ENCODE measurements at places on chromosomes 5 and 9.

DNA sequence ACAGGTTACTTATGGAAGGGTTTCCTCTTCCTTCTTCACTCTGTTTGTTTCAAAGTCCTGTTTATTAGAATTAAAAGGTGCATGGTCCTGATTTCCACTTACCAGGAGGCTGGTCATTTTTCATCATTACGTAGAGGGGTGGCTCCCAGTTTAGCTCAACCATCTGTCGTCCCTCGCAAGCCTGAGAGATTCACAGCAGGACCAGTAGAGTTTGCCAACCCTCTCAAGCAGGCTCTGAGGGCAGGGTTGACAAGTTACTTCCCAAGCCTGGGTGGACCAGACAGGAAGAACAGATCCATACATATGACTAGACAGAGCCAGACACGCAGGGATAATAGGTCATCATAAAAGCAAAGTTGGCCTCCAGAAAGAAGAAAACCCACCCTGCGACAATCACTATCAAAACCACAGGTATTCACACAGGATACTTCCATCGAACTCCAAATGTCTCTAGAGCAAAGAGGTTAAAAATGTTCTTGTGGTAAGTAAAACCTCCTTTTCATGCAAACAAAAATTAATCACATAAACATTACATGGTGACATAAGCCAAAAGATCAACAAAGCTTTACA lies 151.9 kb downstream of the ELAVL2 start:
- no peak for DNase-seq

DNA sequence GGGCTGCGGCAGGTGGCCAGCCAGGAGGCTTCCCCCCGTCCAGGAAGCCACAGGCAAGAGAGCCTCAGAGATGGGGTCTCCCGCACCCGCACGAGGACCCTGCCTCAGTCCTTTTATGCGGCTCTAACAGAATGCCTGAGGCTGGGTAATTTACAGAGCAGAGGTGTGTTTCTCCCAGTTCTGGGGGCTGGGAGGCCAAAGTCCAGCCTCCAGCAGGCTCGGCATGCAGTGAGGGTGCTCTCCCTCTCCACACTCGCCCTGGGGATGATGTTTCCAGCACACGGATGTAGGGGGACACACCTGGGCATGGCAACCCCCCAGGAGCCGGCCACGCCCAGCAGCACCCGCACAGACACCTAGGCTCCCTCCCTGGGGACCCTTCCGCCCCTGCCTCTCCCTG lies 95.4 kb upstream of the PPP1R26 start:
- no peak for DNase-seq

DNA sequence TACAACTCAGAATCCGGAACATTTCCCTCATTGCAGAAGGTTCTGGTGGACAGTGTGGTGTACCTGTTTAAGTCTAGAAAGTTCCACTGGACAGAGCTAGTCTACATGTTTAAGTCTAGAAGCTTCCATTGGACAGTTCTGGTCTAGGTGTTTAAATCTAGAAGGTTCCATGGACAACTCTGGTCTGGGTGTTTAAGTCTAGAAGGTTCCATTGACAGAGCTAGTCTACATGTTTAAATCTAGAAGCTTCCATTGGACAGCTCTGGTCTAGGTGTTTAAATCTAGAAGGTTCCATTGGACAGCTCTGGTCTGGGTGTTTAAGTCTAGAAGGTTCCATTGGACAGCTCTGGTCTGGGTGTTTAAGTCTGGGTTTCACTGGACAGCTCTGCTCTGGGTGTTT lies 25.0 kb downstream of the CCDC187 start:
- no peak for DNase-seq

DNA sequence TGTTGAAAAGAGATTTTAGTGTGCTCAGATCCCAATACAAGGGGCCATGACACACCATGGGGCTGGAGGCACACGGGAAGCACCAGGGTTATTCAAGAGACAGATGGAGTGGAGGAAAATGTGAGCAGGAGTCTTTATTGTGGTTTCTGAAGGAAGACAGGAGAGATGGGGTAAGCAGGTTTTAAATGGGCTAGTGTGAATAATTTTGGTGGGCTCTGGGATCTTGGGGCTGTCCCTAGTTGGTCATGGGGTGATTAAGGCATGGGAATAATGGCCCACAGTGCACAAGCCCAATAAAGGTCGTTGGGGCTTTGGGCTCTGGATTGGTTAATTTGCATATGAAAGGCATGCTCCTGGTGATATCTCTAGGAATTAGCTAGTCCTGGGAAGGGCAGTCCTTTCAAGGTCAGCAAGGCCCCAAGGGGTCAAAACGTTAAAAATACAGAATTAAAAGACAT lies 3.6 kb upstream of the SCGB3A2 start:
- no peak for DNase-seq

GRCh38 chr5:140242099-140242498 lies 60.8 kb downstream of the PFDN1 start:
- no peak for DNase-seq

DNA sequence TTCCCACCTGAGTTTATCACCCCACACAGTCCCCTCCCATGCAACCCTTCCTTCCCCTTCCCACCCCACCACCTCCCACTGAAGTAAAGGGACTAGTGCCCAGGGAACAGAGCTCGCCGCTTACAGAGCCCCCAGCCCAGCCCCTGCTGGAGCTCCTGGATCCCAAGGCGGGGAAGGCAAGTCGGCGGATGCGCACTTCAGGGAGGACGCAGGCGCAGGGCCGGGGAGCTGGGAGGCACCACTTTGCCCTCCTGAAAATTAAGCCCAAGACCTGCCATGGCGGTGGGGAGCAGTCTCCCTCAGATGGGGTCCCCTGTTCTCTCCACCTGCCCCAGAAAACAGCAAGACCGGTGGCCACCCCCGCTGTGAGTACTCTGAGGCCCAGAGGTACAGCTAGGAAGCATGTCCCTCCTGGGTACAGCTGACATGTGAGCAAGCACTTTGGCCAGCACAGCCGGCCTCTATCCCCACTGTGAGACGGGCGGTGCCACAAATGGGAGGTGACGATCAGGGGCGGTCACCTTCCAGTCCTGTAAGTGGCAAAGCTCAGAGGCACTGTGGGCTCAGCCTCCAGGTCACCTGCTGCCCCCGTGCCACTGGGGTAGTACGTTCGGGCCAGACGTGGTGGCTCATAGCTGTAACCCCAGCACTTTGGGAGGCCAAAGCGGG lies 45.9 kb downstream of the COL23A1 start:
- DNase-seq, result no peak

DNA sequence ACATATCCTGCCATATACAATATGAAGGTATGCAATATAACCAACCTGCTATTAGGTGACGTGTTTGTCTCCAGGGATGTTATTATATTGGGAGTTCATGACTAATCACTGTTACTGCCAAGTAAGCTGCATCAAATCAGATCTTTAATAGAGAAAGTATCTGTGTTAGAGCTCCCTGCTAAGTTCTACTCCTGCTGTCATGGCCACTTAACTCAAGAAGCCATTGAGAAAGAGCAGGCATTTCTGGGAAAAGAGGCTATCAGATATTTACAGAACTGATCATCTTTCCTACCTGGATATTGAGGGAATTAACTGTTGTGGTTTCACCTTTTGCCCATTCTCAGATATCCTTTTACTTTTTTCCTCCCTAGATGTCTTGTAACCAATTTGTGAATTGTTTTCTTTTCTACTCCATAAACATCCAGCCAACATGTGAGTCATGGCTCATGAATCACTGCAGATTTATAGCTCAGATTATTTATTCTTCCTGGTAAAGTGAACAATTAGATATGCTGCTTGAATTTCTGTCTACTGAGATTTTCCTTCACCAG lies 634.8 kb upstream of the FAM174A start:
- DNase-seq, result no peak

GRCh38 chr5:87246061-87246460 lies 21.6 kb upstream of the RASA1 start:
- no peak for DNase-seq

- DNase-seq, result no peak
Observed at GRCh38 chr9:123812984-123813383, 116.9 kb downstream of the DENND1A start.

DNA sequence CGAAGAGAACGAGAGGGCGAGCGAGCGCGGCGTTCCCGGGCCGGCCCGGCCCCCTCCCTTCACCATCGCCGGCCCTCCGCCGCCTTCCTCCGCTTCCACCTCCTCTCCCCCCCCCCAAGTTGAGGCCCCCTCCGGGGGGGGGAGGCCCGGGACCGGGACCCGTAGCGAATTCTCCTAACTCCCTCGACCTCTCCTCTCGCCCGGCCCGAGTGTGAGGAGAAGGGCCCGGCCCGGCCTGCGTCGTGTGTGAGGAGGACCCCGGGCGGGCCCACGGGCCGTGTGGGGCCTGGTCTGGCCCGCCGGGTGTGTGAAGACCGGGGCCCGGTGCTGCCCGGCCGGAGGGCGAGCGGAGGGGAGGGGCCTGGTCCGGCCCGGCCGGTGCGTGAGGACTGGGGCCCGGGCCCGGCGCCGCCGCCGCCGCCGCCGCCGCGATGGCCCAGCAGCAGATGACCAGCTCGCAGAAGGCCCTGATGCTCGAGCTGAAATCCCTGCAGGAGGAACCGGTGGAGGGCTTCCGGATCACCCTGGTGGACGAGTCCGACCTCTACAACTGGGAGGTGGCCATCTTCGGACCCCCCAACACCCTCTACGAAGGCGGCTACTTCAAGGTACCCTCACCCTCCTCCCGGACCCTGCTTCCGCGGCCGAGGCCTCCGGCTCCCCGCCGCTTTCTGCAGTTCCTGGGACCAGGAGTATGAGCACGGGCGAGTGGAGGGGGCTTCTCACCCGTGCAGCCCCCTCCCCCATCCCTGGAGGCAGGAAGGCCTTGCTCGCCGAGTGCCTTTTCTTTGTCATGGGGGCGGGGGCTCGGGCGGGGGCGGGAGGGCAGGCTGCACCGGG lies 587 bp downstream of the UBE2R2 start:
- peak; percentile 52 for DNase-seq

DNA sequence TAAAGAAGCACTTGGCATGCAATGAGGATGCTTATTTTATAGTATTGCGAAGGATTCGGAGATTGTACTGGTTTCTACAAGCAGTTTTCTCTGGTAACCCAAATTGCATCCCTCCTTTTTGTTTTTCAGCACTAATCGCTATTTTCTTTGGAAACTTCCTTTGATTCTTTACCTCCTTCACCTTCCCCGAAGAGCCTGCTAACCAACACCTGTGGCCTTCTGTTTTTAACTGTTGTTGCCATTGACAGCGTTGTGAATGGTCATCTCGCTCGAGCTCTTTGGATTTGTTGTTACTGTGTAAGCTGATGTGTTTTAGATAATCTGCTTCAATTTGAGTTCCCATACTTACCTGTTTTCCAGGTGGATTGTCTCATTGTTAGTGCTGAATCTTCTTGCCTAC lies 1.1 kb downstream of the CNOT6 start:
- DNase-seq, result no peak

DNA sequence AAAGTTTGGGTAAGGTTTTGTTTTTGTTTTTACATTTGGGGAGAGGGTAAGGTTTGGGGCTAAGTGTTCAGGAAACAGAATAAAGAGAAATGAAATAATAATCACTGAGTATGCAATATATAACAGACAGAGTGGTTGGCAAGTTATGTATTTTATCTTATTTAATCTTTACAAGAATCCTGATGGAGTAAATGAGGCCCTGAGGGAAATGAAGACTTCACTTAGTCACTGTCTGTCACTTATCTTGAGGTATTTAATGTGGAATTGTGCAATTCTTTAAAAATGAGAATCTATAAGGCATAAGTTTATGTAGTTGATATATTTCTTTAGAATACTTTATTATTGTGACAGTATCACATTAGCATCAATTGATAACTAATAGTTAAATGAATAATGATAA lies 48.1 kb downstream of the TEK start:
- no peak for DNase-seq

DNA sequence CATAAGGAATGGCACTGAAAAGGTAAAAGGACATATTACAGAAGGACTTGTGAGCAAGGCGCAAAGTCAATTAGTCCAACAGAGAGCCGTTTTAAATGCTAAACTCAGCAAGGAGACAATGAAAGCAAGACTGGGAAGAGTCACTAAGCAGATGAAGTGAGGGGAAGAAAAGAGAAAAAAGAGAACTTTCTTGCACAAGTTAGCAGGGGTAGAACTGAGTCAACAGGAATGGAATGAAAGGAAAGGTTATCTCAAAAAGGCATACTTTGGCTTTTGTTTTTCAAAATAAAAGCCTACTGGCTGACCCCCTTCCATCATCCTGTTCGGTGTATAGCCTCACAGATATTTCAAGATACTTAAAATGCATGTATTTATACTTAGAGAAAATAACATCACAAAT lies 75.0 kb downstream of the NR6A1 start:
- DNase-seq, result no peak

DNA sequence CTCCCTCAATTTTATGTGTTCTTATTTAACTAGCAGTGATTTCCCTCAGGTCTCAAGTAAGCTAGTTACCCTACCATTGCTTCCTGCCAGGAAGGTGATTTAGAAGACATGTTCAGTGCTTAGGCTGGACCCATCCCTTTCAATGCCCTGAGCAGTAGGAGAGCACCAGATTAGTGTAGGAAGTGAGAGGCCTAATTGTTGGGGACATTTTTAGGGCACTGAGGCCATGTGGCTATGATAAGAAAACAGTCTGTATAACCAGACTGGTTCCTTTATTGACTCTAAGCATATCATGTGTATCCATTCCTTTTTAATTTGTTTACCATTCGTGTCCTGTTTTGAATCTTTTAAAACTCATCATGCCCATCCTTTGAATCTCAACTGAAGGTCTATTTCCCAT lies 312.3 kb upstream of the PRR16 start:
- no peak for DNase-seq

DNA sequence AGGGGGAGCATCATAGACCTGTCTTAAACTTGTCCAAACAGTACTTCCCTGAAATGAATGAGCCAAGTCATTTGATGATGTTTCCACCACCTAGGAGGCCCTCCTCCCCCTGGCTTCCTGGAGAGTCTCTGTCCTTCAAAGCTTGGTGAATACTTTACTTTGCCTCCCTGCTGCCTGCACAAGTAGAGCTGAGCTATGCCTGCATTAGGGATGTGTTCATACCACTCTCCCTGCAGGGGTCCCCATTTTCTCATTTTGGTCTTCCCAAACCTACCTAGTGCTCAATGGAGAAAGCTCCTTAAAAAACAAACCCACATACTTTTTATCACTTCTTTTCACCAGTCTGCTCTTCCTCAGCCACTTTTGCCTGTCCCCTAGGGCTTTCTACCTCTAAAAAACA lies 7.7 kb downstream of the CCNI2 start:
- no peak for DNase-seq

DNA sequence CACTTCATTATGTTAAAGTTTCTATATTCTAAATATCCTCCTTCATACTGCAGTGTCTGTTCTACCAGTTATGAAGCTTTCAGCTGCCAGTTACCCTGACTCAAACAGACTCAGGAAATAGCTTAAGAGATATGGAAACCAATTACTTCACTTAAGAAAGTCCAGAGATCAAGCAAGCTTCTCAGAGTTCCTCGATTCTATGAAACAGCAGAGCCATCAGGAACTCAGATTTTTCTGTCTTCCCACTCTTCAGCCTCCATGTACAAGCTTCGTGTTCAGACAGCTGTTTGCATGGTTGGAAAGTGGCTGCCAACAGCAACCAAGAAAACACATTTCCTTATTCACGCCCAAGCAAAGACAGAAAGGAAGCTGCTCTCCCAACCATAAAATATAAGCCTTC lies 216.1 kb downstream of the ACTL7B start:
- DNase-seq, result no peak

DNA sequence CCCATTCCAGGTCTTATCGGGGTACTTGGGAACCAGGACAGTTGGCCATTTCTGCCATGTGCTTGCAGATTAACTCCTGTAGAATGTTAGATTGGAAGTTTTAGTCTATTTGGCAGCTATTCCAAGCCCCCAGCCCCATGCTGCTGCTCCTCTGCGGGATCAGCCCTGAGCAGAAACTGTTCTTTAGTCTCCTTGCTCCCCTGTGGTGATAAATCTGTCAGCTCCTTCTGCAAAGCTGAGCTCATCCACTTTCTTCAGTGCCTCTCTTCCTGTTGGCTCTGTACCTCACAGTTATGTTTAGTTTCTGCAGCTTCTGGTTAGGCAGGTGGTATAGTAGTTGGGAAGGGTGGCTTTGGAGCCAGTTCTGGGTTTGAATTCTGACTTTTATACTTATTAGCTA lies 170.4 kb downstream of the GRIA1 start:
- no peak for DNase-seq
